Activated T-cell treated with anti-CD3 and anti-CD28 coated beads for 4 hours (primary cell): ENCODE measurements at places on chromosomes 2 and 18.

DNA sequence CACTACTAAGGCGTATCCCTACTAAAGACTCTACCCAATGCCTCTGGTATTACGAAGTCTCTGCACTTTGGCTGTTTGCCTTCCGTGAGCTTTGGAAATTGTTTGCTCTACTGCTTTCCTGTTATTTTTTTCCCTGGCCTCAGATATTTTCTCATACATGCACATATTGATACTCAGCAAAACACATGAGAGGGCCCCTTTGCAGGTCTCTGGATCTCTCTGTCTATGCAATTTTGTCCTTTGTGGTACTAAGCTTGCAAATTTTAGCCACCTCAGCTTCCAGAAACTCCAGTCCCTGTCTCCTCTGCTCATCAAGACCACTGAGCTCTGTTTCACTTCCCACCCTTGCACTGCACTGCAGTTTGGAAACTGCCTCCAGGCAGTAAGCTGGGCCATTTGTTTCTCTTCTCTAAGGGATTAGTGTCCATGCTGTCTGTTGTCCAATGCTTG, 46.6 kb downstream of the TAF1B start:
- no peak for DNase-seq

- DNase-seq, result no peak
Observed at GRCh38 chr2:43472527-43473194, 123.2 kb downstream of the THADA start.

DNA sequence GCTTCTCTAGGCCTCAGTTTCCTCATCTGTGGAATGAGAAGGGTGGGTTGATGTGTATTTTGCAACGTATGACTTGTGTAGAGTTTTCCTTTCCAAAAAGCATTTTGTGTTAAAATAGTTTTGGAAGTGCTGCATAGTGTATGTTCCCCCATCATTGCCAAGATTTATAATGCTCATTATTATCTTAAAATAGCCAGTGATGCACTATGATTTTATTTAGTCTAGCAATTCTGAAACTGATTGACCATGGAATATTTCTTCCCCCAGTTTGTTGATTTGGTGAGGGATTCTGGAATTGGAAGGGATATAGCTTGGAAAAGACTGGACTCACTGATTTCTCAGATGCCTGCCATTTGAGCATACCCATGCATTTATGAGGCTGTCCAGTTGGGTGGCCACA, 130.6 kb downstream of the CCDC85A start:
- no peak for DNase-seq

DNA sequence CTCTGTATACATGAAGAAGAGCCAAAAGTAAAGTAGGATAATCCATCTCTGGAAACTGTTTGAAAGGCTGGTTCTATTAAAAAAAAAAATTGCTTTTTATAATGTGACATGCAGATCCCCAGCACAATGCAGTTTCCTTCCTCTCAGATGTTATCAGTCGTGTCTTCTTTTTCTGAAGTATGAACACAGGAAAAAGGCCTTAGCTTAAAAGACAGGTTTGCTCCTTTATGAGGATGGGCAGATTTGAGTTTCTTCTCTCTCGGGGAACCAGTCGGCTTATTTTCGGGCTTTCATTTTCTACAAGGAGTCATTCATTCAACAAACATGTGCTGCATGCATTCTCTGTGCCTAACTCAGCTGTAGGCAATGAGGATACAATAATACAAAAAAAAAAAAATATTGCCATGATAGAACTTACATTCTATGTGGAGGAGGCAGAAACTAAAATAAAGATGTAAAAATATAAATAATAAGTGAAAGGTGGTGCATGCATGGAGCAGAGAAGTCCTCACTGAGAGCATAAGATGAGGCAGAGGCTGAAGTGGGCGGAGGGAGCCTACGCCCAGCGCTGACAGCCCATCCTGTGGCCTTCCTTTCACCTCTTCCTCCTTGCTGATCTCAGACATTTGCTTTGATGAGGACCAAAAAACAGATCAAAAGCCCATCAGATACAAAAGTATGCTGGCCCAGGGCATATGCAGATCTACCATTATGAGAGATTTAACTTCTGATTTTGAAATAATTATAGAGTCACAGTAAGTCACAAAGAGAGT, at the start of gene CD226:
Gene CD226, minus strand, starts transcription at position 513 of the 773 bp plus-strand sequence. Its CDS starts 467 bp downstream, at position 46.
- no peak for DNase-seq

- DNase-seq, result no peak
Observed at GRCh38 chr2:20353241-20353992, 2.8 kb upstream of the PUM2 start.

DNA sequence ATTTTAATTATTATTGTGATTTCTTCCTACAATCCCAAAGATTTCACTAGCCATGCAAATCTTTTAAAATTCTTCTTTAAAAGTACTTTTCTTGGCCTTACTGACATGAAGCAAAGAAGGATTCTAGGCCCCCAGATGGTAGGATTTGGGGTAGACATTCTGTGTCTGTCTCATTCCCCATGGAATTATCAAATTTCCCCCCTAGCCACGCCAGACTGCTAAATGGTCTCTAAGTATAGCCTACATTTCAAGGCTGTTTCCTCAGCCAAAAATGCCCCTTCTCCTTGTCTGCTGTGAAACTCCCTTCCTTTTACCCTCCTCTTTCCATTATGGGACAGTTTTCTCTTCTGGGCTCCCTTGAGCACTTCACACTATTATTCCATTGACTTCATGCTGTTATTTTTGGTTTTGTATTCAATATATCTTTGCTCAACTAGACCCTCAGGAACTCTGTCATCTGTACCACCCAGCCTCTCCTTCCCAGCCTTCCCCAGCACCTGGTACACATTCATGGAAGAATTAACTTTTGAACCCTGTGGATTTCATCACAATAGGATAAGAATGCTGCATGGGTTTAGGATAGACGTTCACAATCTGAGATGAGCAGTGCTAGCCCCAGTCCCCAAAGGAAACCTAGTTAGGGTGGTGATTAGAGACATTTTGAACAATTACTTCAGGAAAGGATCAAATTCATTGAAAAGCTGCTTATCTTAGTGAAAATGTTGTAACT, 21.5 kb upstream of the CYP1B1 start:
- DNase-seq, result no peak

GRCh38 chr2:2620604-2621003, 289.5 kb upstream of the MYT1L start:
- DNase-seq, result no peak

DNA sequence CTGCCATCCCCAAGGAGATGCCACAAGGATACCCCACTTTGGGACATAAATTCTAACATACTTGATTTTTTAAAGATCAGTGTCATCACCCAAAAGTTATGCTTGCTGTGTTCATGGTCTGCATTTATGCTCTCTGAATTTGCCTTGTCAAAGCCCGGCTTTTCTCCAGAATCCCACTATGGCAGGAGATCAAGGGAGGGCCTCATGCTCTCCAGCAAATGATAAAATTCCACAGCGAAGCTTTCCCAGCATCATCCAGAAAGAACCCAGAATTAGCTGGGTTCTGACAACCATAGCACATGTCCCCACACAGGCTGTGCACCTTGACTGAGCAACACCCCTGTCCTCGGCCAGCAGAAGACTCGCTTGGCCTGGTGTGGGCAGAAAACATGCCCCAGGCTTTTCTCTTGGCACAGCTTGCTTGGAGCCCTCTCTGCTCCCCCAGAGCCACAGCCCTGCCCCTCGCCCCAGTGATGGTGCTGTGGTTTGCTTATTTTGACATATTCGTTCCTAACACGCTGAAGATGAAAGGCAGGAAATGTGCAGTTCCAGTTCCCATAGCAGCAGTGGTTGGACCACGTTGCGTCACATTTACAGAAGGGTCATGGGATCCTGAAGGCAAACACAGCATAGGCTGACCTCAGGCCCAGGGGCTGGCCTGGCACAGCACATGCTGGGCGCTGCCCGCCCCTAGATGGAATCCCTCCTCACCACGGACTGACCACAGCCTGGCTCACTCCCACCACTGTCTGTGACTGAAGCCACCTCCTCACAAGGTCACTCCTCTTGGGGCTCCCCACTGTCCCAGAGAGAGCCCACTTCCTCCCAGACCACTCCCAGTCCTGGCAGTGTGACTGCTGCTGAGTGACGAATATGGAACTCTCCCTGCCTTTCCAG, 14.1 kb upstream of the CHRNA1 start:
- DNase-seq, result peak; percentile 31

DNA sequence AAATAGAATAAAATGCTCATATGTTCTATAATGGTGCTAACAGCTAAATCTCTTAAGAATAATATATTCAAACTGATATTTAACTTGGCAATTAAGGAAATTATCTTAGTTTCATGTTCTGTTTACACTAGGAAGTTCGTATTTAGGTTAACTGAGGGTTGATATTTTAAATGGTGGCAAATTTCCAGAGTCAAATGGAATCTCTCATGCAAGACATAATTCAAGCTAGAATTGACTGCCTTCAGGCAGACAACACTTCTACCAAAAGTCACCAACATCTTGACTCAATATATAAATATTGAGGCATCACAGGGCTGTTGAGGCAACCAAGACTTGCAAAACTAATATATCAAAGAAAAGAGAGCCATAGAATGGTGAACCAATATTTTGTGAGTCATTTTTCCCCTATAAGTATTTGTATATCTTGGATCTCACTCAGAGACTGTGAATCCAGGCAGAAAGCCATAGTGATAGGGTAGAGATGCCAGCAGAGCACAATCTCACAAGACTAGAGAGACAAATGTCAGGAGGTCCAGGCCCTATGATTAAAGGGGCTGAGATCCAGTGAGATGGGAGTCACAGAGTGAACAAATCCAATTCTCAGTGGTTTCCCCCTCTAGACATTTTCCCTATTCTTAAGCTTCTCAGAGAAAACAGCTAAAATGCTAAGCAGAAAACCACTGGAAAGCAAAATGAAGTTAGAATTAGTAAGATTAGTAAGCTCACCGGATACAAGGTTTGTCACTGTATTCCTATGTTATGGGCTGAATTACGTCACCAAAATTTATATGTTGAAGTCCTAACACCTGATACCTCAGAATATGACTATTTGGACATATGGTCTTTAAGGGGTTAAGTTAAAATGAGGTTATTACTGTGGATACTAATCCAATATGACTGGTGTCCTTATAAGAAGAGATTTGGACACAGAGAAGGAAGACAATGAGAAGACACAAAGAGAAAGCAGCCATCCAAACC, 358.2 kb upstream of the UBE2E3 start:
- no peak for DNase-seq

DNA sequence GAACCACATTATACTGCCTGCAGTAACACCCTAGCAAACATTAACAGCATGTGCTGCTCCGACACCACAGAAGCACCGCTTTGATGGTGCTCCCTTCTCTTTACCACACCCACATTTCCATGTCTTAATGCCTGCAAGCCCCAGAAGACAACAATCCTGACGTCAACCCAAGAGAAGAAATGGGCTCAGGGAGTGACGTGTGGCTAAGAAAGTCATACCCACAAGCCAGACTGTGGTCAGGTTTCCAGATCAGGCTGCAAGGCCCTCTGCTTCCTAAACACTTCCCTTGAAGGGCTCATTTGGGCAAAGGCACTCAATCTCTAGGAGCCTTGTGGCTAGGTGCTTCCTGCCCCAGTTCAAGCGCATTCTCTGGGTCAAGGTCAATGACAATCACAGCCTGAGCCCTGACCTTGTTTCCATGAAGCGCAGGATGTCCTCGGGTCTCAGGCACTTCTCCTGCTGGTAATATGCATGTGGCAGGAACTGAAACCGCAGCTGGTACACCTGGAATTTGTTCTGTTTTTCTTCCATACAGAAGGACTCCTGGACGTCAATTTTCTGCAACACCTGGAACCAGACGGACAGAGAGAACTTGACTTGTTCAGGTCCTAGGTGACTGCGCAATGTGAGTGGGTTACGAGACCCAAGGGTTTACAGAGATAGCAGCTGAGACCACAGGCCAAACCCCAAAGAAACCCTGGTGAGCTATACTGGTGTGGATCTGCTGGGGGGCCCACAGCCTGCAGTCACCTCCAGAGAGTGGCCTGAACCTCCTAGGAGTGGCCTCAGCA, 67.2 kb downstream of the POLR1A start:
- DNase-seq, result peak; percentile 38

DNA sequence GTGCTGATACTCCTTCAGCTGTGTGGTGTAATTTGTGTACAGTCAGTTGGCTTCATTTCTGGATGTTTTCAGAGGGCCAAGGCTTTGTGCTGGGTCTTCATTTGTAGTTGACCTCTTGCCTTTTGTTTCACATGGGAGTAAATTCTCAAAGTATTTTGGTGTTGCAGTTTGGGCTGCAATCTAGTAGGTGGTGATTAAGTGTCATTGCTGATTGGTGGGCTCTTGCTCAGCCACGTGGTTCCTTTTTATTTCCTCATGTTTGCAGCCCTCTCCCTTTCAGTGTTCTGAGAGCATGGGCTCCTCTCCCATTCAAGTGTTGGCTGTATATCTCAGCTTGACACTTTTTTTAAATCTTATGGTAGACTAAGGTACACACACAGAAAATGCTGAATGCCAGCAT, 96.8 kb downstream of the SNTG2 start:
- DNase-seq, result no peak

- DNase-seq, result no peak
Observed at GRCh38 chr2:125092276-125093009, 1067.4 kb downstream of the CNTNAP5 start.

DNA sequence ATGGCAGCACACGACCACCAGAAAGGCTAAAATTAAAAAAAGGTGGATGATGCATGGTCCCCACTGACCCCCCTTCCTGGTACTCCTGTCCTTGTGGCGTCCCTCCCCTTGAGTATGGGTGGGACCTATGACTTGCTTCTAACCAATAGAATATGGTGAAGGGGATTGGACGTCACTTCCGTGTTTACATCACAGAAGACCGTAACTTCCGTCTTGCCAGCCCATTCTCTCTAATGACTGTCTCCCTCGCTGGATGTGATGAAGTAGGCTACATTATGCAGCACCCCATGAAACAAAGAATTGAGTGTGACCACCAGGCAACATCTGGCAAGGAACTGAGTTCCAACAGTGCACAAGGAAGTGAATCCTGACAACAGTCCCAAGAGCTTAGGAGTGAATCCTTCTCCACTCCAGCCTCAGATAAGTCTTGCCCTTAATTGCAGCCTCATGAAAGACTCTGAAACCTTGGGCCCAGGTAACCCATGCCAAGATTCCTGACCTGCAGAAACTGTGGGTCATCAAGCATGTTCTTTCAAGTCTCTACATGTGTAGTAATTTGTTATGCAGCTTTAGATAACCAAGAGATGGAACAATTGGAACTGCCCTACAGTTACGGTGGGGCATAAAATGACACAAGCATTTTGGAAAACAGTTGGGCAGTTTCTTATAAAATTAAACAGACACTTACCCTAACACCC, 80.1 kb upstream of the NPAS2 start:
- no peak for DNase-seq

- DNase-seq, result no peak
Observed at GRCh38 chr2:224901121-224901676, 141.1 kb downstream of the DOCK10 start.

- peak; percentile 48 for DNase-seq
Observed at GRCh38 chr2:64819774-64820688, 166.3 kb upstream of the SERTAD2 start.

GRCh38 chr2:134375935-134376334, 122.1 kb downstream of the MGAT5 start:
- DNase-seq, result no peak

- DNase-seq, result no peak
Observed at GRCh38 chr18:42174909-42175308, 219.9 kb downstream of the PIK3C3 start.

DNA sequence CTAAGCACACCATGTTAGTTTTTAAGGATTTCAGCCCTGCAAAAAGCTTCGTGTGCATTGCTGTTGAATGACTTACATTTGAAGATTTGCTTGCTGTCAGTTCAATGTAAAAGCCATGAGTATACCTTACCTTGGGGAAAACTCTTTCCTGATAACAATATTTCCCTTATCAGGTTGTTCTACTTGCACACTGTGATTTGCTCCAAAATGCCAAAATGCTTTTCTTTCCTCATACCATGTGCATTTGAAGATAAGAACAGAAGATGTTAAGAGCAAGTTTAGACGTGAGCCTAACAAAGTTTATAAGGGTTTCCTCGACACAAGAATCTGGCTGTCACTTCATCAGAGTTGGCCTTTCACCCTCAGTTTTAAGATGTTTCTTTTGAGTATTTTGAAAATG, 57.6 kb downstream of the SCN1A start:
- no peak for DNase-seq
